ENCODE measurements at places on chromosomes 11 and 22.

DNA sequence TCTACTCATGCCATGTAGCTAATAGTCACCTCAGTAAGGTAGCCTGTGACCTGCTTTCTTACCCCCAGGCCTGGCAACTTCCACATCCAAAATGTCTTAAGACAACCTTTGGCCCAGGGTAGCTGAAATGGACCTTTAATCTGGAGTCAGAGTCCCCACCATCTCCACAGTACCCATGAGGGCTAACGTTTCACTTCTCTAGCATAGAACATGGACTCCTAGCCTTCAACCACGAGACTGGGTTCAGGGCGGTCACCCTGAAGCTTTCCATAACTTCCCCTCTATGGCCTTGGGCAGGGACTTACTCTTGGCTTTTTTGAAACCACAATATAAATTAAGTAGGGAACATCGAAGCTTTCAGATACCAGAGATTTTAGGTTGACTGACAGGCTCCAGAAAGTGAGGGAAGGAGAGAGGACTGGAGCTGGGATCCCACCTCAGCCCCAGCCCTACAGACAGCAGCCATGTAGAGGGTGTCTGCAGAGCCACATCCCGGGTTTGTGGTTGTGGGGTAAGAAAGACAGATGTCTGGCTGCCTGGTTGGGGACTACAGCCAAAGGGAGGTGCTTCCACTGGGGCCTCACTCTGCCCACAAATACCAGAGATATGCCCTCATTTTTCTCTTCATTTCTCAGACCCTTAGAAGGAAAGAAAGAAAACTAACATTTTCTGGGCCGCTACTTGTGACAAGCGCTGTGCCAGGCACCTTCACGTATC, 2.6 kb downstream of the TBC1D10A start:
- DNase-seq = no peak

GRCh38 chr11:15185021-15185420, 70.3 kb downstream of the INSC start:
- no peak for DNase-seq

DNA sequence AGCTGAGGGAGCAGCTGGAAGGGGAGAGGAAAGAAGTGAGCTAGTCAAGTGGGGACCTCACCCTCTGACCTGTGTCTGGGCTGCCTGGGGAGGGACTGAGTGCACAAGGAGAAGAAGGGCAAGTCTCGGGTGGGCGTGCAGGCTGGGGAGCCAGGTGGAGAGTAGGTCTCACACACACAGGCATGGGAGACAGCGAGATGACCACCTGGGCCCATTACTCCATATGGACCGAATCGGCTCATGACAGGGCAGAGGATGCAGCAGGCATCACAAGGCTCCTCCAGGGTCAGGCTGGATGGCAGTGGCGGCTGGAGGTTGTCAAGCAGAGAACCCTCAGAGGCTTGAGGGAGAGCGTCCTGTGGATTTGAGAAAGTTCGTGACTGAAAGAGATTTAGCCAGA, 63.5 kb downstream of the CEP164 start:
- no peak for DNase-seq

DNA sequence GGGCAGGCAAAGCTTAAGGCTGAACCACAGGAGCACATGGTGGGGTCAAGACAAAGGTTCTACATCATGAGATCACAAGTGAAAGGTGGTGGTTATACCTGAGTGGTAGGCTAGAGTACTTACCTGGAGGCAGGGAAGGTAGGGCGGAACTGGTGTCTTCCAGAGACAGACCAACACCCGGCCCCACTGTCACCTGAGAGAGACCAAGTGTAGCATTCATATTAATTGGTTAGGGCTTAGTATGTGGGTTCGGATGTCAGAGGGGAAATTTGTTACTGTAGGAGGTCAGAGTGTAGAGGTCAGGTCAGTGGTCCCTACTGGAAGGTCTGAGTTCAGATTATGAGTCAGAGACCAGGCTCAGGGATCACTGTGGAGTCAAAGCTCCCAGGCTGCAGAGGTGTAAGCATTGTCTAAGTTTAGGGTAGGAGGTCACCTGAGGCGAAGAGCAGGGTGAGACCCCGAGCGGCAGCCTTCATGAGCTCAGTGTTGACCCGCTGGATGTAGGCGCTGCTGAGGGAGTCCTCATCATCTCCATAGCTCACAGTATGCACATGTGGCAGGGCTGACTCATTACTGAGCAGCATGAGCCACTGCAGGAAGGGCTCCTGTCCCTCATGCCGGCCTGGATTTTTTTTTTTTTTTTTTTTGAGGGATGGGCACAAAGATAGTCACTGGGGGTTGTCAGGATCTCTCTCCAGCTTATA, 3.2 kb downstream of the TPP1 start:
- DNase-seq = no peak

DNA sequence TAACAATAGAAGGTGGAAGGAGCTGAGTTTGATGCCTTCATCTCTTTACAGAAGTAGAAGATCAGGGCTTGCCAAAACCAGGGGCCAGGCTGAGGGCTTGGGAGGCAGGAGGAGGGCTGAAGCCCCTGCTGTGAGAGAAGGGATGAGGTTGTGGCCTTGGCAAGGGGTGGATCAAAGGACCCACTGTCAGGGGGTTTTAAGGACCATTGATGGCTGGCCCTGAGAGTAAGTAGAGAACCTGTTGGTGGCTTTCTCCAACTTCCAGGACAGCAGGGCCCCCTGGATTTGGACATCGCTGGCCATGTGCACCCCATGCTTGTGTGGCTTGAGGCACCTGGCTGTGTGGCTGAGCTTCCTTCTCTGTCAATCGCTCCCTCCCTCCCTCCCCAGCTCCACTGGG, 927.7 kb downstream of the TBC1D22A start:
- DNase-seq = no peak

GRCh38 chr11:100942016-100942415, 187.6 kb downstream of the PGR start:
- no peak for DNase-seq

GRCh38 chr11:77069969-77070582, 3.3 kb downstream of the CAPN5 start:
- no peak for DNase-seq

- no peak for DNase-seq
Observed at GRCh38 chr11:73048446-73048845, 93.7 kb downstream of the FCHSD2 start.

DNA sequence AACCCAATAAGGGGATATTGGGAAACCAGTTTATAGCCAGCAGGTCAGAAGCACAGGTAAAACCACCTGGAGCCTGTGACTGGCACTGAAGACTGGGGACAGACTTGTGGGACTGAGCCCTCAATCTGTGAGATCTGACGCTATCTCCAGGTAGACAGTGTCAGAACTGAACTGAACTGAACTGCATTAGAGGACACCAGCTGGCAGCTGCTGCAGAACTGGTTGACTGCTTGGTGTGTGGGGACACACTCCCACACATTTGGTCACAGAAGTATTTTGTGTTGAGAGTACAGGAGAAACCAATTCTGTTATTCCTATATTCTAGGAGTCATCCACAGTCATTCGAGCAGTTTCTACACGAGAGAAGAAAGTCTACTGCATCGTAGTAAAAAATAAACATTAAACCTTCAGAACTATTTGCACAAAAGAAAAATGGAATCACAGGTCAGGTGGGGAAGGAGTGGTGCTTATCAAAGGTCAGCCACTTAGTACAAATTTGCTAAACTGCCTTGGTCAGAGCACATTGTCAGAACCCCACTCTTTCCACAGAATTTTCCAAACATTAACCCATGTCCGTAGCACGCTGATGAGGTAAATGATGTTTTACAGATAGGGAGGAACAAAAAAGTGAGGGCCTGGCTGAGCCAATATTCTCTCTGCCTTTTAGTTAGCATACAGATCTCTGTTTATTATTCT, 77.2 kb downstream of the SIK3 start:
- DNase-seq = no peak

DNA sequence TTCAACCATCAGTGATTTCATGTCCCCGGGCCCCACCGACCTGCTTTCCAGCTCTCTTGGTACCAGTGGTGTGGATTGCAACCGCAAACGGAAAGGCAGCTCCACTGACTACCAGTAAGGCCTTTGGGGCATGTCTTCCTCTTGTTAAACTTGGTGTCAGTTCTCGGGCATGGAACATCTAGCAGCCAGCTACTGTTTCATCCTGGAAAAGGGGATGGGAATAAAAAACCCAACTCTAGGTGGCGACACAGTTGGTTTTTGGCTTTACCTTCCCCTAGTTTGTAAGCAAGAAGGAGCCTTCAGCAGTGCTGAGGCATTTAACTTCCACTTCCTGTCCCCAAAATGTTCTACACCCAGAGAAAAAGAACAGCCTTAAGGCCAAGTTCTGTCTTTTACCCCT, 76.7 kb downstream of the BMAL1 start:
- no peak for DNase-seq

- peak; percentile 77 for DNase-seq
Observed at GRCh38 chr11:27464289-27464696, 8.3 kb downstream of the LGR4 start.

DNA sequence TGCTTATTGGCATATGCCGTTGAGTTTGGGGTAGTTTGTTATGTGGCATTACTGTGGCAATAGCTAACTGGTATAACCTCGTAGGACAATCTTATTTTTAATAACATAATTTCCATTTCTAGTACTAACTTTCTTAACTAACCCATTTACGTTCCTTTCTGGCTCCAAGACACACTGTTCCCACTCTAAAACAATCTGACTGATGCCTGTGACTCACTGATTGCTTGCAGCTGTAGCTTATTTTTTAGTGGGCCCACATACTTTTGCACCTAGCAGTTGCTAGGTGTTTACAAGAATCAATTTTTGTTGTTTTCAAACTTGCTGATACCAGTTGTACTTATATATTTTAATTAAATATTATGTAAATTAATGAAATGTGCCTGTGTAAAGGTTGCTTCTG, 52.2 kb downstream of the FAT3 start:
- no peak for DNase-seq

- peak; percentile 63 for DNase-seq
Observed at GRCh38 chr22:46107089-46107664, 43.1 kb upstream of the PPARA start.

- DNase-seq = no peak
Observed at GRCh38 chr11:58573451-58574104, 2.1 kb downstream of the LPXN start.

- no peak for DNase-seq
Observed at GRCh38 chr11:124441519-124441918, 4.0 kb downstream of the OR8B8 start.

DNA sequence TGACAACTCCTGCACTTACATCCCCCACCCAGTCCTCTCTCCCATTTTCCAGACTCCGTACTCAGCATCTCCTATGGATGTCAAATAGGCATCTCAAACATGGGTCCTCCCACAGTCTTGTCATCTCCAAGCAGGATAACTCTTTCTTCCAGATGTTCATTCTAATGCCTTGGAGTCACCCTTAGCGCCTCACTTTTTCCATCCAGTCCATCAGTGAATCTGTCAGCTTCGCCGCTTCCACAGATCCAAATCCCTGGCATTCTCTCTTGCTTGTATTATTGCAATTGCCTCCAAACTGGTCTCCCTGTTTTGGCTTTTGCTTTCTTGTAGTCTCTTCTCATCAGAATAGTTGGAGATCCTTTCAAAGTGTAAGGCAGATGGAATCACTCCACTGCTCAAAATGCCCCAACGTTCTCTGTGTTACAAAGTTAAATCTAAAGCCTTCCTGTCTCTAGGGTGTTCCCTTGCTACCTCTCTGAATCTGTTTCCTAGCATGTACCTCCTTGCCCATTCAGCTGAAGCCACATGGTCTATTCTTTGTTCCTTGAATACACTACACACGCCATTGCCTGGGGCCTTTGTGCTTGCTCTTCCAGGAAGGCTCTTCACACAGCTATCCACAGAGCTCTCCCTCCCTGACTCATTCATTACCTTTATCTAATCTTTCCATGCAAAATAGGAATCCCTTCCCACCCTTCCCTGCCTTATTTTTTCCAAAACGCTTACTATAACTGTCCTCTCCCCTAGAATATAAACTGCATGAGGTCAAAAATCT, 64.8 kb downstream of the UBASH3B start:
- DNase-seq = no peak

DNA sequence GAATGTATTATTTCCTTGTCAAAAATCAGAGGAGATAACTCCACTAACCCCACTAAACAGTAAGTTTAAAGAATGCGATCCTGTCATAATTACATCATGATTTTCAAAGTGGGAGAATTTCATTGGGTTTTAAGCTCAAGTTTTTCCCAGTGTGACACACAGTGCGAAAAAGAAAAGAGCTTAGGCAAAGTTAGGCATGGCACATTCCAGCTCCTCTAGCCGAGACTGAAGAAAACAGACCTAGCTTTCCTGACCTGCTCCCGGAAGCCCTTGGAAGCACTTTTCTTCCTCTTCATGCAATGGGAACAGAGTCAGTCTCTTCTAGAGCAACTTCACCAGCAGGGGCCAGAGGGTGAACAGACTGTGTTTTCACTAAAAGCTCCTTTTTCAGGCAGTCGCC, 76.6 kb upstream of the AKIP1 start:
- no peak for DNase-seq

DNA sequence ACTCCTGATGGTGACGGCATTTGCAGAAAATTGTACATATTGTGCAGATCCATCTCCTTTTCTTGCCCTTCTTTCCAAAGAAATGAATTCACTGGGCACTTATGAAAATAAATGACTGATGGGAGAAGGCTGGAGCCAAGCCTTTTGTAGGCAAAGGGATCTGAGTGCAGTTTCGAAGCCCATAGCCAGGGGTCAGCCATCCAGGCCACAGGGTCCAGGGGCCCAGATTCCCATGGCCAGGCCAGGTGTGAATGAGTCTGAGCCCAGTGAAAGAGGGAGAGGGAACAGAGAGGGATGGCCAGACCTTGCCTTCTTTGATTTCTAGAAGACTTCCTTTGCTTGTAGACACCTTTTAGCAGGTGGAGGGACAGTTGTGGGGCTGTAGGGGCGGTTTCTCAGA, 209.1 kb downstream of the KIRREL3 start:
- DNase-seq = no peak

DNA sequence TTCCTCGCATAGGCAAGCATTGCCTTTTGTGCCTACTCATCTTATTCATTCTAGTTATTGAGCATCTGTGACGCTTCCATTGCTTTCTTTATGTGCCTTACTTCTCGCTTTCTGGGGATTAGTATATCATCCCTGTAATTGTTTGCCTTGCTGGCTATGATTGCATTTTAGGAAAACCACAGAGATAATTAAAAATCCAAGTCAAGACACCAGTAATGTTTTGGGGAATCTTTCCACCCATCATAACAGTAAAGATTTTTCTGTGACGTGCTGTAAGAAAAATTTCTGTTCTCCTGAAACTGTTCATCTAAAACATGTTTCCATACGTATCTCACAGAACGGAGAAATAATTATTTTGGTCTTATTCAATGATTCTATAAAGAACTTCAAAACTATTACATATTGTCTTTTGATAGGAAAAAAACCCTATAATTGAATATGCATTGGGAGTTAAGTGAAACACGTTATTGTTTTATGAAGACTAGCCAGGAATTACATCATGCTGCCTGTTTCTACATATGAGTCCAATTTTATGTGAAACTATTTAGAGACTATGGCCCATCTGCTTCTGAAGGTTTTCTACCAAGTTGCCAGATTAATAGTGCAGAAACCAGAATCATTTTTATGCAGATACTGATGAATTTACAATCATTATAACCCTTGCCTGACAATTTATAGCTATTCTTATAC, 133.7 kb upstream of the FIBIN start:
- no peak for DNase-seq

DNA sequence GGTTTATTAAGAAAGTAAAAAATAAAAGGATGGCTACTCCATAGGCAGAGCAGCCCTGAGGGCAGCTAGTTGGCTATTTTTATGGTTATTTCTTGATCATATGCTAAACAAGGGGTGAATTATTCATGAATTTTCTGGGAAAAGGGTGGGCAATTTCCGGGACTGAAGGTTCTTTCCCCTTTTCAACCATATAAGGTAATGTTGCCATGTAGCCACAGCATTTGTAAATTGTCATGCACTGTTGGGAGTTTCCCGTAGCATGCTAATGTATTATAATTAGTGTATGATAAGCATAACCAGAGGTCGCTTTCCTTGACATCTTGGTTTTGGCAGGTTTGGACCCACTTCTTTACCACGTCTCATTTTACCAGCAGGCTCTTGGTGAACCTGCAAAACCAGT, 610.4 kb upstream of the B3GAT1 start:
- no peak for DNase-seq

Data from DMS79 treated with DMSO at 0.1 percent for 48 hours (cell line).